Activated CD4-positive, alpha-beta T cell treated with anti-CD3 and anti-CD28 coated beads, Interleukin-2, amount 10 ng/mL, durations not matched to agents 7 days and 5 days (primary cell): ENCODE measurements at places on chromosomes 6 and 20. TPM values are rescaled to one million over a fixed set of nuclear protein-coding genes. Genes with fewer than 3 reads are reported as not detected.

Gene DLL1
- total RNA-seq, result 0.58 TPM

Gene SLC35D3
- not detected for total RNA-seq

DNA sequence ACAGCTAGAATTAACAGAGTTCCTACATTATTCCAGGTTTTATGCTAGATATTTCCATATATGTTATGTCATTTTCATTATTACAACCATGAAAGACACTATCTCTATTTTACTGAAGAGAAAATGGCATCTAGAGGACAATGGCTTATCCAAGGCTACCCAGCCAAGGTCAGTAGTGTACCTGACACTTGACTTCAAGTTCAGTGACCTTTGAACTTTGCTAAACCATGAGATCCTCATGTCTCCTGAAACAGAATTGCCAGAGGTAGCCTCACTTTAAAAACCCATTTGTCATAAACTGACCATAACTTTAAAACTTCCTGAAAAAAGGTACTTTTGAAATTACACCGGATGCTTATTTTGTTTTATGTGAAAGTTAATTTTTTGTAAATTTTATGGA is 14.4 kb downstream of the NAPB start:
- H3K36me3 ChIP-seq, result peaks cover 8% of the 10 kb centered on the region
- DNase-seq, result no peak
- no peak overlapping the region for H3K27ac ChIP-seq
- no peak overlapping the region for H3K4me3 ChIP-seq
- no peaks in the 10 kb centered on the region for H3K27me3 ChIP-seq
- H3K4me1 ChIP-seq, result peaks cover 16% of the 10 kb centered on the region

- no peak overlapping the region for H3K4me3 ChIP-seq
- H3K36me3 ChIP-seq, result no peaks in the 10 kb centered on the region
- no peak for DNase-seq
- no peaks in the 10 kb centered on the region for H3K27me3 ChIP-seq
- no peaks in the 10 kb centered on the region for H3K4me1 ChIP-seq
Observed at GRCh38 chr6:77502981-77503380, 39.7 kb upstream of the HTR1B start.
